ENCODE measurements at places on chromosomes 3 and 15.
A peak's percentile ranks its signal among the peaks of the same experiment; 100 is the strongest.

DNA sequence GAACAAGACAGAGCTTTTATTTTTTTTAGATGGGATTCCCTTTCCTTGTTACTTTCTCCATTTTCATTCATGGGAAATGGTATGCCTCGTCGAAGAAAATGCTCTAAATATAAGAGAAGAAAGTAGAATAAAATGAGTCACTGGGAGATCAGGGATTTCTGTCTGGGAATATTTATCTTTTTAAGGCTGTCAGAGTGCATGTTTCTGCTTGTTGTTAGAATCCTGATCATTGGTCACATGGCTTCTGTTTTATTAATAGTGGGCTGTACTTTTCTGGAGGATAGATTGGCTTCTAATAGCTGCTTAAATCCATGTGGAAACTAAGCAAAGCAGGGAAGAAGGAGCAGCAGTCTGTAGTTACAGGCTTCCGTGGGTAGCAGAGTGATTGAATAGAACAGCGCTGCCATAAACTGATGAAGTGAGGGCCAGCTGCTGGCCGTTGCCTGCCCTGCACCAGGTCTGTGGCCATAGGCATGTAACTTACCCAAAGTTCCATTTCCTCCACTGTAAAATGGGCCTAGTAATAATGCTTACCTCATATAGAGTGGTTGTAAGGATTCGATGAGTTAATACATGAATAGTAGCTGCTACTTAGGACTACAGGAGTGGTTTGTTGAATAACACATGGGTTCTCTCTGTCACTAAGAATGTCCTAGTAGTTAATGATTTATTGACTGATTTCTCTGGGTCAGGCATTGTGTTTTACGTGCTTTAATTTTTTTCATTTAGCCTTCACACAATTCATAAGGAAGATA lies 289.9 kb downstream of the SATB1 start:
- no peak for DNase-seq

DNA sequence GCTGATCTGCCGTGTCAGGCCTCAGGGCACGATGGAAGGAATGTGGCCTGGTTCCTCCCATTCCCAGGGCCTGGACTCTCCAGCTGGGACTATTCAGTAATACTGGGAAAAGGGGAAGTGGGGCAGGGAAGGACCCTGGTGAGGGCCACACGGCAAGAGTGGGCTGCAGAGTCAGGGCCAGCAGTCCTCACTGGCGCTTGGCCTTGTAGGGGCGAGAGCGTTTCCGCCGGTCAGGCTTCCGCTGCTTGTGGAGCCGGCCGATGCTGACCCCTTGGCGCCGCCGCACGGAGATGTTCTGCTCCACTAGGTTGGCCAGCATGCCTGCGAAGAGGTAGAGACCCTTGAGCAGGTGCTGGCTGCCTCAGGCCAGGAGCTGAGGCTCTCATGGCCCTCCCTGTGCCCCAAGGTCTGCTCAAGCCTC lies 42.8 kb downstream of the SEMA3G start:
- DNase-seq, result no peak

DNA sequence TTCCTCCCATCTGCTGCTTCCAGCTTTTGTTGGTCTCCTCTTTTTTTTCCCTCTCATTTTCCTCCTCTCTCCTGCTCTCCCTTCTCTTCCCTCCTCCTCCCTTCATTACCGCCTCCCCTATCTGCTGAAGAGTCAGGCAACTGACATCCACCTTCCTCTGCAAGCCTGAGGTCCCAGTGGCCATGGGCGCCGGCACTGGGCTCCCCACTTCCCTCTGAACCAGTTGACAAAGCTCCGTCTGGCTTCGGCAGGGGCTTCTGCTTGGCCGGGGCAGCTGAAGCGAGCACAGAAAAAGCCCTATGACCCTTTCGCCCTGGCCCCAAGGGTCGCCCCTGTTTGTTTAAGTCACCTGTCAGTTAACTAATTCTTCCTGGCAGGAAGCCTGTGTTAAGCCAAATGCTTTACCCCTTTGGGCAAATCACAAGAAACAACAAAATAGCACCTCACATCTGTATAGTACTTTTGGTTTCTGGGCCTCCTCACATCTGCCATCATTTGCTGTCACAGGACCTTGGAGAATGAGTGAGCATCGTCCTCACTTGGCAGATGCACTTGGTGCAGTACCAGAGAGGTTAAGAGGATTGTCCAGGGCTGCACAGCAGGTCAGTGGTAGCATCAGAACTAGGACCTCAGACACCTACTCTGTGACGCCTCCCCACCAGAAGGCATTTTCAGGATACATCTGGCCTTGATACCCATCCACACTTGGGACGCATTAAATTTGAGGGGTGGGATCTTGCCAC lies 27.7 kb downstream of the ITGA11 start:
- no peak for DNase-seq

DNA sequence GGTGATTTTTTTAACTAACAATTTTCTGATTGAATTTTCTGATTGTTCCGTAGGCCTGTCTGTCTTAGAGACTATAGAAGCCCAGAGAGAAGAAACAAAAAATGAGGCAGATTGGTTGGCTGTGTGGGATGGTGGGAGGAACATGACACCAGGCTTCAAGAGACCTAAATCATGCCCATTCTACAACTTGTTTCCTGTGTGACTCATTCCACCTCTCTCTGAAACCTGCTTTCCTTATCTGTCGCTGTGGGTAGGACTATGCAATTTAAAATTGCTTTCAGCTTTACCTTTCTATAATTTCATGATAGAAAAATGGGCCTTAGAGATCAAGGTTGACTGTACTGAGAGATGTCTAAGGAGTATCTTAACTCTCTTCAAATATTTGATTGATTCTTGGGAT lies 44.5 kb downstream of the OXNAD1 start:
- no peak for DNase-seq

DNA sequence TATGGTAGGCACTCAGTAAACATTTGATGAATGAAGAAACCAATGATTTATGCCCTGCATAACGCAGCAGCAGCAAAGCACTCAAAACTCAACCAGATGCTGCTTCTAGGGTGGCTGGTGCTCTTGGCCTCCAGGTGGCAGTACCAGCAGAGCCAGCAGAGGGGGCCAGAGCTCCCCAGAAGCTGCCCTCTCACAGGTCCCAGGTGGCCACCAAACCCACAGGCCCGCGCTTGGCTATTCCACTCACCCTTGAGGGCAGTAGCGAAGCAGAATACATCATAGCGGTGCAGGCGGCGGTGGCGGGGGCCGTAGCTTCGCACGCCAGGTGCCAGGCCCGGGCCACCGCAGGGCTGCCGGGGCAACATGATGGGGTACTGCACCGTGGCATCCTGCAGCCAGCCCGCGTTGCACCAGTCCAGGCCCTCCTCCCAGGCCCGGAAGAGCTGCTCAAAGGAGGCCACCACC lies 16.6 kb downstream of the HAPLN3 start:
- no peak for DNase-seq

DNA sequence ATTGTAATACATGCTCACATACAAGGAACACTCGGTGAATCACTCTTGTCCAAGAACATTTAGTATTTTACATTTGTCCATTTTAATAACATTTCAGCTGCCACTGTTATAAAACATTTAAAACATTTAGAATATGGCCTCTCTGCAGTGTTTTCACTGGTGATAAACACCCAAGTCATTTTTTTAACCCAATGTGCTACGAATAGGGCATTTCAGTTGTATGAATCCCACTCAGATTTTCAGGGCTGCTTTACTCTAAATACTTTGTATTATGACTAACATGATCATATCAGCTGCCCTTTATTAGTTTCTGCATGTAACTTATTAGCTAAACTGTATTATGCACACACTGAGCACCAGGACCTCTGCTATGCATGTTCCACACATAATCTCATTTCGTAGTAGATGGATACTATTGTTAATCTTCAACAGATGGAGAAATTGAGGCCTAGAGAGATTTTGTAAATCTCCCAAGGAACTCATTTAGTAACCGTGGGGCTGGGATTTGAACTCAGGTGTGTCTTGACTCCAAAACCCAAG lies 148.6 kb upstream of the CDIN1 start:
- DNase-seq, result no peak

GRCh38 chr15:72404356-72404755 lies 6.3 kb downstream of the TMEM202 start:
- no peak for DNase-seq

GRCh38 chr15:66235866-66236265 lies 17.7 kb downstream of the MEGF11 start:
- no peak for DNase-seq

- peak; percentile 43 for DNase-seq
Observed at GRCh38 chr3:171173736-171174135, 147.2 kb upstream of the SLC2A2 start.

GRCh38 chr3:150443331-150443741 lies 35.2 kb downstream of the TSC22D2 start:
- no peak for DNase-seq

- peak; percentile 97 for DNase-seq
Observed at GRCh38 chr3:13600950-13601691, 52.2 kb downstream of the FBLN2 start.

GRCh38 chr15:100032358-100033085 lies 299.3 kb upstream of the LYSMD4 start:
- DNase-seq, result no peak

DNA sequence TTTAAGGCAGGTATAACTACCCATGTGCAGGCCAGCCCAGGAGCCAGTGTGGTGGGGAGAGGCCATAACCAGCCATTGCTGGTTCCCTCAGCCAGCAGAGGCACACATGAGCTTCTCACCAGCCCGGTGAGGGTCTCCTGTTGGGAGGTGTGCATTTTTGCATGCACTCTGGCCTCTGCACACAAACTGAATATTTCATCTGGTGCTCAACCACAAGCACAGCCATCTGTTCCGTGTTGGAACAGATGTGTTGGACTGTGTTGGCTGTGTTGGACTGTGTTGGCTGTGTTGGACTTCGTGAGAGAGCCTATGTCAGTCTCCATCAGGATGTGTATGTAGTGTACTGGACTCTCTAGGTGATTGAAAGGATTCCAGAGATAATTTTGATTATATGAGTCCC lies 67.2 kb downstream of the RPL39L start:
- DNase-seq, result no peak

GRCh38 chr3:122067214-122067550 lies 12.0 kb downstream of the CD86 start:
- DNase-seq, result no peak

GRCh38 chr3:48402281-48402732 lies 27.6 kb downstream of the PLXNB1 start:
- DNase-seq, result peak; percentile 58

DNA sequence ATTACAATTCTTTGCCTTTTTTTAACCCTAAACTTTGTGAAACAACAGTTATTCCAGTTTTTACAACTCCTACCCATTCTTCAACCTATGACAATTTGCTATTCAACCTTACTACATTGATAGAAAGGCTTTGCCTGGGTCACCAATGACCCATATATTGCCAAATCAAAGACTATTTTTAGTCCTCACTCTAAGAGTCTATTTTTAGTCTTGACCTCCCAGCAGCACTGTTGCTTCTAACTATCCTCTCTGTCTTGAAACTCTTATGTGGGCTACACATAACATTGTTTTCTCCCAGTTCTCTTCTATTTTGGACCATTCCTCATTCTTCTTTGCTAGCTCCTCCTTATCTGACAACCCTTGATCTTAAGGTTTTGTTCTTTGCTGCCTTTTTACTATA lies 71.4 kb downstream of the C3orf80 start:
- no peak for DNase-seq

DNA sequence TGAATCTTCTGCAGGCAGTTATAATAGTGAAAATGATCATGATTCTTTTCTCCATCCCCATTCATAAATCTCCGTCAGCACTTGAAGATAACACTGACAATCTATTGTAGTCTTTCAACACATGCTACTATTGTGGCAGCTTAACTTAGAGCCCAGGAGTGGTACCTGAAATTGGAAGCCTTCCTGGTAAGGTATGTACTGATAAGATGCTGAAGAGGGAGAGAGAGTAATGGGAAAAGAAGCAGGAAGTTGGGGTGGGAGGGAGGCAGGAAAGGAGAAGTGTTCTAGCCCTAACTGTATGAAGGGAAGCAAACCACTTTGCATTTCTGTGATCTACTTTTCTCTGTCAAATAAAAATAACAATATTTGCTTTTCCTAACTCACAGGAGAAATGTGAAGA lies 197.4 kb upstream of the RORA start:
- no peak for DNase-seq

GRCh38 chr15:101014921-101015841 lies 96.0 kb downstream of the LRRK1 start:
- DNase-seq, result peak; percentile 84

- DNase-seq, result no peak
Observed at GRCh38 chr15:72206677-72207000, 9.1 kb upstream of the GRAMD2A start.

DNA sequence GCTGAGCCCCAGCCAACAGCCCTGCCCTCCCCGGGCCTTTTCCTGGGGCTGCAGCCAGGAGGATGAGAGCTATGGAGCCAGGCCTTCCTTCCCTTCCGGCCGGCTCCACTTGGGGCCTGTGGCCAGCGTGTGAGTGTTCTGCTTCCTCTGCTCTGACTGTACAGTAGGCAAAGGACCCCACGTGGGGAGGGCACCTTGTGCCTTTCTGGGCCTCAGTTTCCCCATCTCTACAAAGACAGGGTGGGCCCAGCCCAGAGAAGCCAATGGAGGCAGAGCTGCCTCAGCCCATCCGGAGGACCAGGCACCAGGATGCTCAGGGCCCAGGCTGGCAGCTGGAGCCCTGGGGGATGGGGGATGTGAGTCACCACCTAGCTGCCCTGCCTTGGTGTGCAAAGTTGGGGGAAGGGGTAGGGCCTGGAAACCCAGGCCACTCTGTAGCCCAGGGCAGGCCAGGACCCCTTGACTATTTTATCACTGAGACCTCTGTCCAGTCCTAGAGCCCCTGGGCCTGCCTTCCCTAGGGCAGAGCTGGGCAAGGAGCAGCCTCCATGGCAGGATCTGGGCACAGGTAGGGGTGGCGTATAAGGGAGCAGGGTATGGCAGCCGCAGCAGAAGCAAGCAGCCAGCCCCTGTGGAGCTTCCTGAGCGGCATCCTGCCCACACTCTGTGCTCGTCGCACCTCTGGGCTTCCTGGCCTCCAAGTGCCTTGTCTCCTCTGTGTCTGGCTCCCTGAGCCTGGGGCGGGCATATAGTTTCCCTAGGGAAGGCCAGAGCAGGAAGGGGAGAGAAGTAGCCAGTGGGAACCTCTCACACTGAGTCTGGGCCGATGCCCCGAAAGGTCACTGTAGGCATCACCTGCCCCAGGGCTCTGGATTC lies 1.8 kb downstream of the PSTPIP1 start:
- DNase-seq, result no peak

GRCh38 chr3:187080799-187081450 lies 58.4 kb downstream of the RPL39L start:
- DNase-seq, result no peak

DNA sequence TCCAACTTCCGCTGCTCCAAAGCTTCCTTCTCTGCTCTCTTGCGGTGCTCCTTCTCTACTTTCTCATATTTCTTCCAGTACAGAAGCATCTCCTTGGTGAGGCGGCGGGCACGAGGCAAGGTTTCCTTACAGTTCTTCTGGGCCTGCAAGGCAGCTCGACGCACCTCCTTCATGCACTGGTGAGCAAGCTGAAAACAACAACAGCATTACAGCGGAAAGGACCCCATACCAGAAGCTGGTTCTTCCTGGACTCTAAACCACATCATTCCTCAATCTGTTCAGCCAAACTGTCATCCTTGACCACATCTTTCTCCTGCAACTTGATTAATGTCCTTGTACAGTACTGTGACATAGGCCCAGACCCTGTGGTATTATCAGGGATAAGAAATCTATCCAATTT lies 36.4 kb downstream of the INO80 start:
- no peak for DNase-seq
